CD4-positive, alpha-beta T cell treated with Interleukin-2 at 100 ng/mL for 4 hours (primary cell): ENCODE measurements at places on chromosomes 13 and 19.

- DNase-seq, result no peak
Measured at GRCh38 chr13:77460195-77460594, 75.3 kb upstream of the SCEL start.

DNA sequence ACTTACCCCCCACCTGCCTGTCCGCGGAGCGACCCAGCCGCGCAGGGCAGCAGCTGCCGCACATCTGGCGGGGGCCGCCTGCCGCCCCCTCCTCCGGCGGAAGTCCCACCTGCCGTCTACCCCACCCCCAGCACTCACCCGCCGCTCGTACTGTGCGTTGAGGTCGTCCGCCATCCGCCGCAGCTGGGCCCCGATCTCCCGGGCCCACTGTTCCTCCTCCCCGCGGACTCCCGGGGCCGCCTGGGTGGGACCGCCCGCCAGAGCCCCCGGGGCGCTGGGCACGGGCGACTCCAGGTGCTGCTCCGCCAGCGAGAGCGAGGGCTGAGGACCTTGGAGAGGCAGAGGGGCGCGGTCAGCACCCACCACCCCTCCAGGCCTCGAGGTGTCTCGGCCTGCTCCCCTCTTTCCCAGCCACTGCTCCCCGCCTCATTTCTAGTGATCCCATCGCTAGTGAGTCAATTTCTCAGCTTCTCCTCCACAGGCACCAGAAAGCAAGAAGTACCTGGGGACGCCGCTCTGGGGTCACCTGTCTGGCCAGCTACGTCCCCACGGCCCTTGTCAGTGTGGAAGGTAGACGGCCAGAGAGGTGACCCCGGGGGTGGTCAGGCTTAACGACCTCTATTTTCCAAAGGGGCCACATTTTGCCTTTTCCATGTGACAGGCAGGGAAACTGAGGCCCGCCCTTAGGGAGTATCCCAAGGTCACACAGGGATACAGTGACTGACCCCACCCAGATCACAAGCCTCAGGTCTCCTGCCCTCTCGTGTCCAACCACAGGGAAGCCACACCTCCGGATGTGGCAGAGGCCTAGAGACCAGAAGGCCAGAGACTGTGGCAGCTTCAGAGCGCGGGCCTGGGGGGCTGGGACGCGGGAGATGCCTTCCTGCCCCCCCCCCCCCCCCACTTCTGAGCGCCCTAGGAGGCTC, 4.3 kb downstream of the BBC3 start:
- DNase-seq, result peak; percentile 54

DNA sequence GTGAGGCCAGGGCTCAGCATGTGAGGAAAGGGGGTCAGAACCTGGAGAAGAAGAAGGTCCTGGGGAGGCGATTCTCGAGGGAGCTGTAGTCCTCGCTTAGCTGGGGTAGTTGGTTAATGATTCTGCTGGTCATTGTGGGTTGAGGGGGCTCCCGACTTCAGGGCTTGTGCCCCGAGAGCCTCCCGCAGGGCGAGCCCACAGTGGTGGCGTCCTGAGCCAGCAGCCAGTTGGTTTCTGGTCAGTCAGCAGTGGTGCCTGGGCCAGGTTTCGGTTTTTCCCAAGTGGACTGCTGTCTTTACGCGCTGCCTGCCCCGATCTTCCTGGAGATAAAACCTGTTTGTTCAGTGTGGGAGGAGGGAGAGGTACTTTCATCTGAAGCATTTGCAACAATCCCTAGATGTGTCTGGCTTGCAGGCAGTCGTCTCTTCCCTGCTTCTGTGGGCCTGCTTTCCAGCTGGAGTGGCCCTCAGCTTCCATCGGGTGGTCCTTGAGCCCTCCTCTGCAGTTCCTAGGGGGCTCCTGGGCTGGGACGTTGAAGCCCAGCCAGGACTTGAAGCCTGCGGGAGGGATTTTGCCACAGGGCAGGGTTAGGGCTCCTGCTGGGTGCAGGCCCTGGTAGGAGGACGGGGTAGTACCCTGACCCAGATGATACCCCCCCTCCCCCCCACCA, 3.2 kb downstream of the PTBP1 start:
- DNase-seq, result no peak

- no peak for DNase-seq
Measured at GRCh38 chr13:61294467-61295191, 121.0 kb downstream of the PCDH20 start.
